ENCODE measurements at places on chromosomes 1 and 21.

GRCh38 chr21:21508859-21509258 lies 510.6 kb downstream of the NCAM2 start:
- no peak overlapping the region for H3K4me3 ChIP-seq
- DNase-seq, result no peak
- no peaks in the 10 kb centered on the region for H3K27me3 ChIP-seq
- H3K36me3 ChIP-seq, result no peaks in the 10 kb centered on the region

DNA sequence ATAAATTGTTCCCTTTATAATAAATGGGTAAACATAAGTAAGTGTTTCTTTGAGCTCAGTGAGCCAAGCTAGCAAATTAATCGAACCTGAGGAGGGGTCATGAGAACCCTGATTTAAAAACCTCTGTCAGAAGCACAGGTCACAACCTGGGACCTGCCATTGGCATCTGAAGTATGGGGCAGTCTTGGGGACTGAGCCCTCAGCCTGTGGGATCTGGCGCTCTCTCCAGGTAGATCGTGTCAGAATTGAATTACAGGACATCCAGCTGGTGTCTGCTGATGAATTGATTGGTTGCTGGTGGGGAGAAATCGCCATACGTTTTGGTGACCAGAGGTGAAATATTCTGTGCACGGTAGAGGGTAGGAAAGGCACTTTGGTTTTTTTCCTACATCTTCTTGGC lies 17.5 kb downstream of the UCK2 start:
- no peak overlapping the region for H3K4me3 ChIP-seq
- no peaks in the 10 kb centered on the region for H3K4me1 ChIP-seq
- no peak for DNase-seq

GRCh38 chr1:153697191-153698019 lies 18.9 kb downstream of the NPR1 start:
- no peaks in the 10 kb centered on the region for H3K4me1 ChIP-seq
- DNase-seq, result no peak
- H3K27ac ChIP-seq, result peak overlapping the region; percentile 64
- no peaks in the 10 kb centered on the region for H3K27me3 ChIP-seq
- H3K4me3 ChIP-seq, result no peak overlapping the region

GRCh38 chr1:201026234-201026633 lies 2.7 kb upstream of the KIF21B start:
- DNase-seq, result no peak
- H3K4me3 ChIP-seq, result no peak overlapping the region
- peaks cover 16% of the 10 kb centered on the region for H3K4me1 ChIP-seq
- H3K27ac ChIP-seq, result no peak overlapping the region

DNA sequence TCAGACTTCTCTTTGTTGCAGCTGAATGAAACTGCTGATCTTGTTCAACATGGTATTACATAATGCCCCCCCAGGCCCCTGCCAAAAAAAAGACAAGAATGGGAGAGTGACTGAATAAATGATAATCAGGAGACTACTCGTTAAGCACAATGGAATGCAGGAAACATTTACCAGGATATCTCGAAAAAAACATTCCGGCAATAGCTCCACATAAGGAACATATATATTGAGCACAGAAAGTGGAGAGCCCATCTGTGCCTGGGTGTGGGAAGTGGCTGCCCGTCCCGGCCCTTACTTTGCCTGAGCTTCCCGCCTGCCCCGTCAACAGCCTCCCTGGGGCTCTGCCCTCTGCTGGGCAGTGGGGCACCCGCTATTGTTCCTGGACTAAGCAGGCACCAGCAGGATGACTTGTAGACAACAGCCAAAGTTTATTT lies 13.3 kb downstream of the TRIM11 start:
- H3K27me3 ChIP-seq, result no peaks in the 10 kb centered on the region
- H3K36me3 ChIP-seq, result no peaks in the 10 kb centered on the region
- H3K4me3 ChIP-seq, result no peak overlapping the region

DNA sequence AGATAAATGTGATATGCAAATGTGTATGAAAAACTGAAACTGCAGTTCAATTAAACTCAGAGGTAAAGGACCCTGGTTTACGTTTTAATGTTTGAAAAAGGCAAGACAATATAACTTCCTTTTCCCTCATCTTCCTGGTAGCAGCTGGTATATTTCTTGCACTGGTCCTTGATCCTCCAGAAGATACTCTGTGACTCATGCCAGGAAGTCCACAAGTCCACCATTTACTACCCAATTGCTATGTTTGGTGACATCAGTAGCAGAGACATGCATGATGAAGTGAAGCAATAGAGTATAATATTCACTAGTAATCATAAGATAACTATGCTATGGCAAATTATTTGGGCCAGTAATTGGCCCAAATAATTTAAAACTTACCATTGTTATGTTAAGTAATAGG lies 774.5 kb upstream of the NEGR1 start:
- no peaks in the 10 kb centered on the region for H3K4me1 ChIP-seq
- no peak for DNase-seq
- no peak overlapping the region for H3K4me3 ChIP-seq
- H3K27me3 ChIP-seq, result no peaks in the 10 kb centered on the region
- no peak overlapping the region for H3K27ac ChIP-seq

GRCh38 chr1:183180218-183180617 lies 5.8 kb upstream of the LAMC2 start:
- no peaks in the 10 kb centered on the region for H3K27me3 ChIP-seq
- DNase-seq, result no peak
- H3K27ac ChIP-seq, result peak overlapping the region; percentile 23
- H3K4me3 ChIP-seq, result no peak overlapping the region
- H3K4me1 ChIP-seq, result peaks cover 11% of the 10 kb centered on the region
- H3K36me3 ChIP-seq, result no peaks in the 10 kb centered on the region

GRCh38 chr1:109687641-109688499 lies at the start of gene GSTM1:
Gene GSTM1, plus strand, starts transcription at chr1:109687817. Its CDS starts 57 bp downstream, at chr1:109687874.
- no peak within 1 kb of the TSS for H3K27ac ChIP-seq
- no peak for DNase-seq
- no peaks in the 10 kb centered on the region for H3K4me1 ChIP-seq
- no peaks in the 10 kb centered on the region for H3K27me3 ChIP-seq
- no peaks in the 10 kb centered on the region for H3K36me3 ChIP-seq

GRCh38 chr1:45423906-45424678 lies 66.9 kb downstream of the TESK2 start:
- H3K27ac ChIP-seq, result no peak overlapping the region
- no peaks in the 10 kb centered on the region for H3K4me1 ChIP-seq
- no peak overlapping the region for H3K4me3 ChIP-seq
- H3K36me3 ChIP-seq, result peaks cover 7% of the 10 kb centered on the region

GRCh38 chr1:75583282-75583681 lies 27.6 kb downstream of the SLC44A5 start:
- no peaks in the 10 kb centered on the region for H3K4me1 ChIP-seq
- no peak overlapping the region for H3K27ac ChIP-seq
- no peak for DNase-seq

DNA sequence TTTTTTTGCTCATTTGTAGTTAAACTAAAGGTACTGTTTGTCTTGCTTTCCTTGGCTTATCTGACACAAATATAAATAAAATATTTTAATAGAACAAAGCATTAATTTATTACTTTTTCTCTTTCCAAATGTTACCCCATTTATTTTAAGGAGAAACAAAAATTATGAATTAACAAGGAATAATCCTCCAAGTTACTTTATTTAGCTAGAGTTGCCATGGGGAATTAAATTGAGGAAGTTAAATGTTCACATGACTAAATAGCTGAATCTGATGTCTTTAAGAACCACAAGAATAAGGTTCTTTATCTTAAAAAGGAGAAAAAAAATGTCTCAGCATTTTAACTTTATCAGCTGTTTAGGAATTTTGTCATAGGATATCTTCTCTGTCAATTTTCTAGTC lies 12.3 kb downstream of the ATG4C start:
- no peak for DNase-seq
- H3K27me3 ChIP-seq, result no peaks in the 10 kb centered on the region
- H3K4me1 ChIP-seq, result no peaks in the 10 kb centered on the region
- no peak overlapping the region for H3K27ac ChIP-seq
- no peak overlapping the region for H3K4me3 ChIP-seq

DNA sequence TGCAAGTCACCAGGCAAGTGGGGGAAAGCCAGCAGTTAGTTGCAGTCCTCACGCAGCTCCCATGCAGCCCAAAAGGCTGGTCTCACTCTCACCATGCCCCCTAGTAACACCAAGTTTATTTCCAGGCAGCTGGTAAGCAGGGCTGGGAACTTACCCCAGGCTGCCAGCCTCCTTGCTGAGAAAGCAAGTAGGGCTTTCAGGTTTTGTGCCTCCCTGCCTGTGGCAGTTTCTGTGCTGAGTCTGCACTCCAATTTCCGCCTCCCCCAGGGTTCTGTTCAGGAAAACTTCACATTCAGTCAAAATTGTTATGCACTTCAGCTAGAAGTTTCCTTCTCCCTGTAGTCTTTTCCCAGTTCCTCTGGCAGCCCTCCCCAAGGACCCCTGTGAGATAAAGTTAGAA lies 102.0 kb upstream of the SGIP1 start:
- H3K36me3 ChIP-seq, result no peaks in the 10 kb centered on the region
- no peak for DNase-seq
- no peaks in the 10 kb centered on the region for H3K4me1 ChIP-seq
- H3K4me3 ChIP-seq, result no peak overlapping the region

GRCh38 chr1:114324662-114324965 lies 170.9 kb upstream of the SYT6 start:
- H3K36me3 ChIP-seq, result no peaks in the 10 kb centered on the region
- no peaks in the 10 kb centered on the region for H3K4me1 ChIP-seq
- H3K4me3 ChIP-seq, result no peak overlapping the region
- H3K27me3 ChIP-seq, result no peaks in the 10 kb centered on the region
- no peak overlapping the region for H3K27ac ChIP-seq

GRCh38 chr1:112872551-112872962 lies 83.4 kb downstream of the SLC16A1 start:
- H3K27me3 ChIP-seq, result no peaks in the 10 kb centered on the region
- no peak overlapping the region for H3K27ac ChIP-seq
- no peak overlapping the region for H3K4me3 ChIP-seq

DNA sequence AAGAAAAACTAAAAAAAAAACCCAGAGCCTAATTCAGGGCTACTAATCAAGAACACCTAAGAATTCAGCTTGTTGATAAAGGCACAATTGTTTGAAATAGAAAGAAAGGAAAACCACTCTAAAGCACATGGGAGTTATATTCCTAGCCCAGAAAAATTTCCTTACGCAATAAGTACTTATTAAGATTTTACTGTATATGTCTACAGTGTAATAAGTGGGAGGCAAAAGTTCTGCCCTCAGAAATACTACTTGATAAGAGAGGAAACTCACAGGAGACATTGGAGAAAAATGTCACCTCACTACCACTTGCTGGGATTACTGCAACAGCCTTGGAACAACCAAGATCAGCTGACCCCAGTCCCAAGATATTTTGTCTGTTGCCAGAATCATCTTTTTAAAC lies 66.1 kb downstream of the IARS2 start:
- no peak overlapping the region for H3K4me3 ChIP-seq
- peaks cover 24% of the 10 kb centered on the region for H3K36me3 ChIP-seq
- DNase-seq, result no peak
- H3K27ac ChIP-seq, result no peak overlapping the region
- H3K4me1 ChIP-seq, result peaks cover 6% of the 10 kb centered on the region

- no peak overlapping the region for H3K27ac ChIP-seq
- DNase-seq, result no peak
- no peaks in the 10 kb centered on the region for H3K36me3 ChIP-seq
- H3K4me1 ChIP-seq, result peaks cover 26% of the 10 kb centered on the region
- no peaks in the 10 kb centered on the region for H3K27me3 ChIP-seq
These were observed 84.2 kb downstream of the EPHB2 start for GRCh38 chr1:22794647-22795365.

DNA sequence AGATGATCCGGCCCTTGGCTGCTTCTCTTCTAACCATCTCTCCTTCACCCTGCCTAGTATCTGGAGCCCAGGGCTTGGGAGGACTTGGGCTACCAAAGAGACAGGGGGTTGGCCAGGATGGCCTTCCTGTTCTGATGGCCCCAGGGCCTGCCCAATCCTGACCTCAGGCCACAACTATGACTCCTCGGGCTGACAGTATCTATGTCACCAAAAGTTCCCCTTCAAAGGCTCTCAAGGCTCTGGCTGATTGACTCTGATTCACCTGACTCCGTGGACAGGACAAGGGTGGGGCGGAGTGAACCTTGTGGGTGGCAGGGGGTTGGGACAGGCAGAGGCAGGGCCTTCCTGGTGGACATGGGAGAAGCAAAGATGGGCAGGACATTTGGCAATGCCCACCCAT lies 12.7 kb downstream of the MEF2D start:
- peaks cover 24% of the 10 kb centered on the region for H3K36me3 ChIP-seq
- H3K27ac ChIP-seq, result peak overlapping the region; percentile 43
- peaks cover 9% of the 10 kb centered on the region for H3K4me1 ChIP-seq
- peak; percentile 75 for DNase-seq

DNA sequence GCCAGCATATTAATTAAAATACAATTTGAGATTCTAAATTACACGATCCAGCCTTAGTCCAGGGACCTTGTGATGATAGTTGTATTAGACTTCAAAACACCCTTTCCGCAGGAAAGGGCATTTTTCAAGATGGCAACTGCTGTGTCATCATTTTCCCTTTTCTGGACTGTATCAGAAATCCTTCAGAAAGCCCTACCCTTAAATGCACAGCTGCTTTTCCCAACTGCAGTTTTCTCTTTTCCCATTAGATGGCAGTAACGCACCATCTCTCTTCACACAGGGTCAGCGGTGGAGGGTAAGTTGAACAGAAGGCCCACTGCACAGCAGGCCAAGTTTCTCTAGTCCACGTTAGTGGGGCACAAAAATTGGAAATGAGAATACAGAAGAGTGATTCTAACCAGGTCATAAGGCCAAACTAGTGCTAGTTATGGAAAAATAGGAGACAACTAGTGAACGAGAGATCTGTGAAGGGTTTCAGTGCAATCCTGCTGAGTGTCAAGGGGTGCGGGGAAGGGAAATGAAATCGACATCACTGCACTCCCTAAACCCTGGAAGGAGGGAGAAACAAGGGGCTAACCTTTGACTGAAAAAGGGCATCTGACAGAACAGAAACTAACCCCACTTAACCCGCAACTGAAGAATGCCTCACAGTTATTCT lies 22.1 kb upstream of the TDRD10 start:
- H3K27ac ChIP-seq, result no peak overlapping the region
- H3K4me1 ChIP-seq, result peaks cover 6% of the 10 kb centered on the region
- H3K27me3 ChIP-seq, result no peaks in the 10 kb centered on the region
- DNase-seq, result peak; percentile 83

Measured in Peyer's patch (tissue), 4 donors.